Lung microvascular endothelial cell (primary cell): ENCODE measurements at places on chromosomes 16 and 17.

GRCh38 chr17:40060887-40061608 is 1.7 kb upstream of the THRA start:
- DNase-seq, result no peak

GRCh38 chr17:7704601-7705268 is at the start of gene EFNB3:
EFNB3 (plus strand) TSS chr17:7705202; CDS start chr17:7705599, 397 bp downstream.
- peak; percentile 16 for DNase-seq

DNA sequence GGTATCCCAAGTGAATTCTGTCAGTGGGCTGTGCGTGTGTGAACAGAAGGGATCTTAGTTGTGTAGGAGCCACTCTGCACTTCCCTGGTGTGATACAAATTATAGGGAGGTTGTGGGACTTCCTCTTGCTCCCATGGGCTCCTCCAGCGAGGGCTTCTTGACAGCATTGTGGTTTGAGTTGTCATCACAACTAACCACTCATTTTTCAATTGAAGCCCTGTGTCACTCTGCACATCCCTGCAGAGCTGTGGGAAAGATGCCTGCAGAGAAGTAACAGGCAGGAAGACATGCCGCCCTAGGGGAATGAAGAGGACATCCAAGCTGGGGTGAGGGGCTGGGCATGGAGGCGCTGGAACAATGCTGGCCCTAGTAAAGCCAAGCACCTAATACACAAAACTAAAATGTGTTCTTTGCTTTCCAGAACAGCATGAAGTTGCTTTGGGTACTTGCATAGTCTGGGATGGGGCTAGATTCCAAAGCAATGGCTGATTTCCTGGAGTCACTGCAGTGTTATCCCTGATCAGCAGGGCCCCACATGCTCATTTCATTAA is 692.5 kb downstream of the TOX3 start:
- no peak for DNase-seq

DNA sequence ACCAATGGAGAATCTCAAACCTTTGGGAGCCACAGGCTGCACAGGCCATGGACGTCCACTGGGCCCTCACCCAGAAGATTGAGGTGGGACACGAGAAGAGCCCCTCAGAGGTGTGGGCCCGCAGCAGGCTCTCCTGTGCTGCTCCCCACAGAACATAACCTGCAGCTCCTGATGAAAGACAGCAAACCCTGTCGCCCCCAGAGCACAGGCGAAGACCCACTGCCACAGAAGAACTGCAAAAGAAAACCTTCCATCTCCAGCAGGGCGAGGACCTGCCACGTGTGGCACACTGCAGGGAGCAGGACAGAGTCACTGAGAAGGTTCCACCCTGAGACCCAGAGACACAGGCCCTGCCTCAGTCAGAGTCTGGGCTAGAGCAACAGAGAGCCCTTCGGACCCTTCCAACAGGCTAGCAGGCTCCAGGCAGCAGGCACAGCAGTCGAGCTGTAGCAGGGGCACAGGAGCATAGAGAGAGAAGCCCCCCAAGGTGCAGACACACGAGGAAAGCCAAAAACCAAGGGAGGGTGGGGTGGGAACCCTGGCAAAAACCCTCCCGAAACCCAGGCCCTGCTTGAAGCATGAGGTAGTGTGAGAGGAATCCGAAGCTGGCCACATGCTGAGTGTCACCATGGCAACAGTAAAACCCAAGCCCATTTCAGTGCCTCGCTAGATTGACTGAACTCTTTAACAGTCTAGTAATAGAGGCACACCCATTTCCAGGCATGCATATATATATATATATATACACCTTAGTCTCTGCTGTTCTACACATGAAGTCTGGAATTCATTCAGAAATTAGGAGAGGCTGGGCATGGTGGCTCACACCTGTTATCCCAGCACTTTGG is 60.0 kb upstream of the CHMP6 start:
- no peak for DNase-seq

DNA sequence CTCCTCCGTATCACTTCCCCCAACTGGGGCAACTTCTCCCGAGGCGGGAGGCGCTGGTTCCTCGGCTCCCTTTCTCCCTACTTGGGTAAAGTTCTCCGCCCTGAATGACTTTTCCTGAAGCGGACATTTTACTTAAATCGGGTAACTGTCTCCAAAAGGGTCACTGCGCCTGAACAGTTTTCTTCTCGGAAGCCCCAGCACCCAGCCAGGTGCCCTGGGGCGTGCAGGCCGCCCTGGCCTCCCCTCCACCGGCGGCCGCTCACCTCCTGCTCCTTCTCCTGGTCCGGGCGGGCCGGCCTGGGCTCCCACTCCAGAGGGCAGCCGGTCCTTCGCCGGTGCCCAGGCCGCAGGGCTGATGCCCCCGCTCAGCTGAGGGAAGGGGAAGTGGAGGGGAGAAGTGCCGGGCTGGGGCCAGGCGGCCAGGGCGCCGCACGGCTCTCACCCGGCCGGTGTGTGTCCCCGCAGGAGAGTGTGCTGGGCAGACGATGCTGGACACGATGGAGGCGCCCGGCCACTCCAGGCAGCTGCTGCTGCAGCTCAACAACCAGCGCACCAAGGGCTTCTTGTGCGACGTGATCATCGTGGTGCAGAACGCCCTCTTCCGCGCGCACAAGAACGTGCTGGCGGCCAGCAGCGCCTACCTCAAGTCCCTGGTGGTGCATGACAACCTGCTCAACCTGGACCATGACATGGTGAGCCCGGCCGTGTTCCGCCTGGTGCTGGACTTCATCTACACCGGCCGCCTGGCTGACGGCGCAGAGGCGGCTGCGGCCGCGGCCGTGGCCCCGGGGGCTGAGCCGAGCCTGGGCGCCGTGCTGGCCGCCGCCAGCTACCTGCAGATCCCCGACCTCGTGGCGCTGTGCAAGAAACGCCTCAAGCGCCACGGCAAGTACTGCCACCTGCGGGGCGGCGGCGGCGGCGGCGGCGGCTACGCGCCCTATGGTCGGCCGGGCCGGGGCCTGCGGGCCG is 1.6 kb downstream of the HIC1 start:
- peak; percentile 68 for DNase-seq

GRCh38 chr17:46078675-46079074 is 79.6 kb downstream of the STH start:
- no peak for DNase-seq

DNA sequence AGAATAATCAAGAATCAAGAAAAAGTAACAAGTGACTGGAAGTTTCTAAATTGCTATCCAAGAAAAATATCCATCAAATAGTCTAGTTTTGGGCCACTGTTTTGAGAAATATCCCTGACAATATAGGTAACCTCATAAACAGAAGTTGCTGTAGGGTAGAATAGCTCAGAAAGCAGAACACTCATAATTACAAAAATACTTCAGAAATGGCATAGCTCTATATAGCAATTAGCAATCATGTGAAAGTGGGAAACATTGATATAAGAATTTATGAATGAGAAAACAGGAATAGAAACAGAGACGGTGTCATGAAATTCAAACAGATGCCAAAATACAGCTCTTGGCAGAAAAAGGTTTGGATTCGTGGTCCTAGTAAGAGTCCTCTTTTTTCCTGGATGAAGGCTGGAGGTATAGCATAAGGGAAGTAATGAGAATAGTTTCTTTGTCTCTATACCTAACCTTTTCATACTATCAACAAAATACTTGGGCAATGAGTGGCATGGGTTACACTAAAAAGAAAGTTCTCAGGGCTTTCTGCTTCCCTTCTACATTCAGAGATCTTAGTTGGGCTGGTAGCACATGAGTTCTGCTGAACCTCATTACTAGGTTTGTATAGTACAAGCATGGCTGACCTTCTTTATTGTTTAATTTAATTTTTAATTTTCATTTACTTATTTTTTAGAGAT is 33.5 kb downstream of the SPAG9 start:
- no peak for DNase-seq

GRCh38 chr17:17109907-17110306 is 67.7 kb downstream of the MPRIP start:
- no peak for DNase-seq

- DNase-seq, result no peak
Observed at GRCh38 chr16:79725051-79725450, 124.5 kb upstream of the MAF start.

GRCh38 chr16:79257953-79258490 is 342.5 kb downstream of the MAF start:
- no peak for DNase-seq

DNA sequence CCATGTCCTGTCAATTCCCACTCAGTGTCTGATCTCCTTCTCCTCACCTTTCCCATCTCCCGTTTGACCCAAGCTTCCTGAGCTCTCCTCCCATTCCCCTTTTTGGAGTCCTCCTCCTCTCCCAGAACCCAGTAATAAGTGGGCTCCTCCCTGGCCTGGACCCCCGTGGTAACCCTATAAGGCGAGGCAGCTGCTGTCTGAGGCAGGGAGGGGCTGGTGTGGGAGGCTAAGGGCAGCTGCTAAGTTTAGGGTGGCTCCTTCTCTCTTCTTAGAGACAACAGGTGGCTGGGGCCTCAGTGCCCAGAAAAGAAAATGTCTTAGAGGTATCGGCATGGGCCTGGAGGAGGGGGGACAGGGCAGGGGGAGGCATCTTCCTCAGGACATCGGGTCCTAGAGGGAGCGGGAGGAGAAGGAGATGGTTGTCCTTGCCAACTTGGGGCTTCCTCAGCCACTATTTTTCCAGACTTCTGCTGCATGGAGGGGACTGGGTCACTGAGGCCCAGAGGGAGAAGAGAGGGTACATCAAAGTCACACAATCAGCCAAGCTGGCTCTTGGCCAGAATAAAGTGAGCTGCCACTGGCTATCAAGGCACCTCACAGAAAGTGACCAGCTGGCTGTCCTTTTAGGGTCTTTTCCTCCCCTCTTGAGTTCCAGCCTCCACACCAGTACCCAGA is 1.9 kb upstream of the TBC1D10B start:
- no peak for DNase-seq

DNA sequence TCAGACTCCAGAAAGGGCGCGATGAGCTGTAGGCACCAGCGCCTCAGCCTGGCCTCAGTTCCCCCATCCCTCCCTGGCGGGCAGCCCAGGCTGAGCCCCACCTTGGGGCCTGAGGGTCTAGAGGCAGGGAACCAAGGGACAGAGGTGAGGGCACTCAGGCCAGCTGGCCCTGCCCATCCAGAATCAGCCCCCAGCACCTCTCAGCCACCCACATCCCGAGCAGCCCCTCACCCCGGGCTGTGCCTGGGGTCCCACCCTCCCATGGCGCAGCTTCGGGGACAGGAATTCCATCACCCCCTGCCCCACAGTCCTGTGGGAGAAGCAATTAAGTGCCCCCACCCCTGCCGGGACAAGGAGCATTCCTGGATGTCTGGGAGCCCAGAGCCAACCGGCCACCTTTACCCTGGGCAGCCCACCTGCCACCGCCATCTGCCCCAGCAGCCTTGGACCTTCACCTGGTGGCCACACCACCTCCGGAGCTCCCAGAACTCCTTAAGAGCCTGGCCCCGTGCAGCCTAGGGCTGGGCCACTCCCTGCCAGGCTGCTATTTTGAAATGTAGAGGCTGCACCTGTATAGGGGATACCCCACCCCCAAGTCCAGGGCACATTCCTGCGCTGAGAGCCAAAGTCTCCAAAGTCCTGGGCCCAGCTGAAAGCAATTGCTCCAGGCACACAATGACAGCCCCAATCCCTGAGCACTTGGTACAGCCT is 33.7 kb upstream of the PVALEF start:
- no peak for DNase-seq
